ENCODE measurements at places on chromosomes 16 and 17.

DNA sequence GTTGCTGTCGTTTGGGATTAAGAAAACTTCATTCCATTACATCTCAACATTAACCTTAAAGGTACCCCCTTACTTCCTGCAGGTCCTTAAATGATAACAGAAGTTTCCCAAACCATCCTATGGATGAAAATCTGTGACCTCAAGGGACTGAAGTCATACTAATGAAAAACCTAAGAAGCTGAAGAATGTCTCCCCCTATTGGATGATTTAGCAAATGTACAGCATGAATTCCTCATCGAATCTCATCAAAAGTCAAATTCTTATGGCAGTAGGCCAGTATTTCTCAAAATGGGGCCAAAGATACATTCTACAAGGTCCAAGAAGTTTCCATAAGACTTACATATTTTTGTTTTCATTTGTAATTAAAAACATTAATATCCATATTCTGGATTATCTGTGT lies 13.5 kb downstream of the SCO1 start:
- peak; percentile 45 for DNase-seq

DNA sequence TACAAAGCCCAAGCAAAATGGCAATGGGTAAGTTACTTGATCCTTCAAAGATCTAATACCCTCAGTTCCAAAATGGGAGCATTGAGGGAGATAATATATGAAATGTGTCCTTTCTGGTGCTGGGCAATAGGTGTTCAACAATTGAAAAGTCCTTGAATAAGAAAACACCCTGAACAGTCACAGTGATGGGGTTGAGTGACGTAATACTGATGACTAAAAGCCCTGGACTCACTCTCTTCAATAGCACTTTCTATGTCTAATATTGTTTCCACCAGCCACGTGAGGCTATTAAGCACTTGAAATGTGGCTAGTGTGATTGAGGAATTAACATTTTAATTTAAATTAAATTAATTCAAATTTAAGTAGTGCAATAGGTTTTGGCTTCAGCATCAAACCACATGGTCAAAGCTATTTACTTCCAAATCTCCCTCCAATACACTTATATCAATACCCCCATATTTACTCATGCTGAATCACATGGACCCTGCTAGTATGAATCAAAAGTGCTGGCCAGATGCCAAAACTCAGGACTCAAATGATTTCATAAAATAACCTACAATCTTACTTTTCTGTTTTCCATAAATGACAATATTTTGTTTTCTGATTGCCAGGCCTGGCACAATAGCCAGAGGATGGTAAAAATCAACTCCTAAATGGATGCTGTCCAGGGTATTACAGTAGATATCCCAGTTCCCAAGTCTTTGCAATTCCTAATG lies 516.2 kb downstream of the HAPSTR1 start:
- no peak for DNase-seq

DNA sequence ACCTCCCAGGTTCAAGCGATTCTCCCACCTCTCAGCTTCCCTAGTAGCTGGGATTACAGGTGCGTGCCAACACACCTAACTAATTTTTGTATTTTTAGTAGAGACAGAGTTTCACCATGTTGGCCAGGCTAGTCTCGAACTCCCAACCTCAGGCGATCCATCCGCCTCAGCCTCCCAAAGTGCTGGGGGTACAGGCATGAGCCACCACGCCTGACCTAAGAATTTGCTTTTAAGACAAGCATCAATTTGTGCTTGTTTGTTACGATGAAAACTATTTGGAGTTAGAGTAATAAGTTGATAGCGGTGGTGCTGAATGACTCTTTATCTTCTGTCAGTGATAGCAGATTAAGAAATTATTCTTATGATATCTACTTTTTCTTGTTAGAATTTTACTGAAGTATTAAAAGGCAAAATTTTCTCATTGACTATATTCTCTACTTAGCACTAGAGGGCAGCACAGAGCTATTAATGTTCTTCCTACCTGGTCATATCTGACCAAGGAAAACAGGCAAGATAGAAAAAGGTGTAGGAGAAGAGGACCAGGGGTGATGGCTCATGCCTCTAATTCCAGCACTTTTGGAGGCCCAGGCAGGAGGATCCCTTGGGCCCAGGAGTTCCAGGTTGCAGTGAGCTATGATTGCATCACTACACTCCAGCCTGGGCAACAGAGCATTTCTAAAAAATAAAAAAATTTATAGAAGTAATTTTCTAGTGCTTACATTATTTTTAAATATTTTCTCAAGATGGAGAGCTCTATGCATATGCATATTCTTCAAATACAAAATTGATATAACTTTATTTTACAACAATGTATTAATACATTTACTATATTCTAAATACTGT lies 24.5 kb downstream of the STXBP4 start:
- peak; percentile 48 for DNase-seq

- no peak for DNase-seq
Observed at GRCh38 chr16:79887541-79888540, 287.3 kb upstream of the MAF start.

- no peak for DNase-seq
Observed at GRCh38 chr17:74116087-74116717, 87.3 kb upstream of the RPL38 start.

DNA sequence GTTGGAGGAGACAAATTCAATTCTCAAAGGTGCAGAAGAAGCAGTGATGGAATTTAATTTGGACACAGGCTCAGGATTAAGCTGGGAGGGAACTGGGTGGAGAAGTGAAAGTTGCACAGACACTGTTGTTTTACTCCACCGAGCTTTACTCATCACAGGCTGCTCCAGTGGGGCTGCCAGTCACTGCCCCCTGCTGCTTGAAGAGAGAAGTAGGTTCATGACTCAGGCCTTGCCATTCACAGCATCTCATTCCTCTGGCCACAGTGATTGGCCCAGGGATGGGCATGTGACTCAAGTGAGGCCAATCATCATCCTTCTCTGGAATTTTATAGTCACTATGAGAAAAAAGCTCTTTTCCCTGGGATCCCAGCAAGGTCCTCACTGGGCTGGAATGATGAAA lies 11.8 kb downstream of the GNAO1 start:
- no peak for DNase-seq

GRCh38 chr16:89588413-89589109 lies 13.0 kb downstream of the CPNE7 start:
- DNase-seq = no peak

DNA sequence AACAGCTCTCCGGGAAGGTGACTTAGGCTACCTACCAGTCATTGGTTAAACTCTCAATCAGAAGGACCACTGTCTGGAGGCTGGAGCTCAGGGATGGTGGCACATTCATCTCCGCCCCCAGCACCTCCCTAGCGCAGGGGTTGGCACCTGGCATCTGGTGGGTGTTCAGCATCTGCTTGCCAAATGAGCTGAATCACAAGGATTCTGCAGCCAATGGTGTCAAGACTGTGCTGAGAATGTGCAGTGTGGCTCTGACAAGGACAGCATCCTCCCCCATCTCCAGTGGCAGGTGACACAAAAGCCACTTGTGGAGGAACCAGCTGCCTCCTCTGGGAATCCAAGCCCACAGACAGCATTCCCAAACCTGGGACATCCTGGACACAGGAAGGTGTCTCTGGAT lies 35.2 kb downstream of the PLXDC1 start:
- DNase-seq = no peak

DNA sequence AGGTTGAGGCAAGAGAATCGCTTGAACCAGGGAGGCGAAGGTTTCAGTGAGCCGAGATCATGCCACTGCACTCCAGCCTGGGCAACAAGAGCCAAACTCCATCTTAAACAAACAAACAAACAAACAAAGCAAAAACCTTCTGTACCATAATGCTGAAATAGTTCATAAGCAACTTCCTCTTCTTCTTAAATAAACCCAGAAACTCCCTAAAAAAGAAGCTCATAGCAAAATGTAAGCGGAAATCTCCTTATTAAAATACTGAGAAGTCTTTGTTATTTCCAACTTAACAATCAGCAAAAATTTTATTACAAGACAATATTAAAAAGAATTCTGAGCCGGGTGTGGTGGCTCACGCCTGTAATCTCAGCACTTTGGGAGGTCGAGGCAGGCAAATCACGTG lies 82.8 kb downstream of the FBXL20 start:
- DNase-seq = no peak

- DNase-seq = no peak
Observed at GRCh38 chr17:30207655-30208054, 27.8 kb downstream of the SLC6A4 start.
